ENCODE measurements at places on chromosomes 6 and 20.

DNA sequence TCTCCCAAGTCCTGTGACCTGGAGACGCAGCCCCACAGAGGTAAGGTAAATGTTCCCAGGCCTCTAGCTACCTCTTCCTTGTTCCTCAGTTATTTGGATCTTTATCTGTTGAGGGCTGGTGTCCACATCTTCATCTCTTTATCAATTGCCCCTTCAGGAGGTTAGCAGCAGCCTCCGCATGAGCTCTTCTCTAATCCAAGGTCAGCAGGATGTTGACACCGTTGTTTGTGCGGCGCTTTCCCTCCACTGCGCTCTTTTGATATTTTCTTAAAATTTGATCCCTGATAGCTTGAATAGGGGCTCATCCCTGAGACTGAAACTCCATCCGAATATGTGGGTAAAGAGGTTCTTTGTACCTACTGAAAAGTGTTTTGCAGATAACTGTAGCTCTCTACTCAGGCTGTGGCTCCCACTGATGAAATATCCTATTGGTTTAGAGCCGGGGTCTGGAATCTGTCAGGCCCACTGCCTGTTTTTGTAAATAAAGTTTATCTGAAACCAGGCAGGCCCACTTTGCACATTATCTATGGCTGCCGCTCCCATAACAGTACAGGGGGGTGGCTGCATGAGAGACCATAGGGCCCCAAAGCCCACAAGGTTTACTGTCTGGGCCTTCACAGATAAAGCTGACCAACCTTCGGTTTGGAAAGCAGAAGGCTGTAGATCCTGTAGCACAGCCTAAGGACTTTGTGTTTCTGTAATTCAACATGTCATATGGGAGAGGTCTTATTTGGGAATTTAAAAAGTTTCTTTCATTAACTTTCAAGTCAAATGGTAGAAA is 362.6 kb downstream of the QKI start:
- DNase-seq: no peak

DNA sequence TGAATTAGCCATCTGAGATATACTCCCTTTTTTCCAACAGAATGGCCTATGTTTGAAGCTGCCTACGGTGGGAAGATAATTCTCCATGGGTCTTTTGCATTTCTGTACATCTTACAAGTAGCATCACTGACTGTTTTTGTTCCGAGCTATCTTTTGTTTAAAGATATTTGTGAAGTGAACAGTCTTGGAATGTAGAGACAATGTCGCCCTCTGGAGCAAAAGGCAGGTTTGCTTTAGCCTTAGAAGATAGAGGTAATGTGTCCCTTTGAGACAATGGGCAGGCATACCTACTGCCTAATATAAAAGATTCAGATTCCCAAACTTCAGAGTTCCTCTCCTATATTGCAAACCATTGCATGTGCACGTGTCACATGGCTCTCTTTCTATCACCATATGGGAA is 347.8 kb upstream of the CNR1 start:
- no peak for DNase-seq

GRCh38 chr20:14219801-14220461 is 117.5 kb downstream of the FLRT3 start:
- DNase-seq: no peak

DNA sequence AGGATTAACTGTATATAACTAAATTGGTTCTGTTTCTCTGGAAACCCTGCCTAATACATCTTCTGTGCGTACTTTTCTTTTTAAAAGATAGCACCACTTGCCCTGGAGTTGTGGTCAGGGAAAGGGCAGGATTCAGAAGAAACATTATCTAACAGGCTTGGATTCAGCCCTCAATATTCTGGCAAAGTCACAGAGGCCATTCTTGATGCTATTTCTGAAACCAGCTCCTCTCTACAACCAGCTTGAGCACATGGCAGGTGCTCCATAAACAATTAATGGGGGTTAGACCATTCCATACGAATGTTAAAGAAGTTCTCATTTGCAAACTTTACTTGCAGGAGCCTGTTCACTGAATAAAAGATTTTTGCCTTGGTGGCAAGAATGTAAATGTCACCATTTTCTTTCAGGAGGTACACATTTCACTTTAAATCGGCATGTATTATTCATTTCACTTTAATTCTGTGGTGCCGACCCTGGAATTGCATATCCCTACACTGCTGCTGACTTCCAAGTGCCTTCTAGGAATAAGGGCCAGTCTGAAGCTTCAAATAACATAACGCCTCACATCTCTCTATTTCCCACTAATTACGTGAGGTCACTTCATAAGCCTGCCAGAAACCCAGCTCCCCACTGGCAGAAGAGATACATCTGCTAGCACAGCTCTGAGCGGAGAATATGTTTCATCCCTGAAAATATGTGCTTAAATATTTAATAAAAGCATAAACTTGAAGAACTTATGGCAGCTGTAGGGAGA is 248.7 kb downstream of the ADGRG6 start:
- no peak for DNase-seq

GRCh38 chr6:155106456-155107115 is 111.5 kb downstream of the TIAM2 start:
- no peak for DNase-seq

GRCh38 chr20:38680500-38681306 is 43.6 kb upstream of the SLC32A1 start:
- DNase-seq: no peak

GRCh38 chr6:112912416-112913101 is 565.4 kb downstream of the RFPL4B start:
- no peak for DNase-seq

DNA sequence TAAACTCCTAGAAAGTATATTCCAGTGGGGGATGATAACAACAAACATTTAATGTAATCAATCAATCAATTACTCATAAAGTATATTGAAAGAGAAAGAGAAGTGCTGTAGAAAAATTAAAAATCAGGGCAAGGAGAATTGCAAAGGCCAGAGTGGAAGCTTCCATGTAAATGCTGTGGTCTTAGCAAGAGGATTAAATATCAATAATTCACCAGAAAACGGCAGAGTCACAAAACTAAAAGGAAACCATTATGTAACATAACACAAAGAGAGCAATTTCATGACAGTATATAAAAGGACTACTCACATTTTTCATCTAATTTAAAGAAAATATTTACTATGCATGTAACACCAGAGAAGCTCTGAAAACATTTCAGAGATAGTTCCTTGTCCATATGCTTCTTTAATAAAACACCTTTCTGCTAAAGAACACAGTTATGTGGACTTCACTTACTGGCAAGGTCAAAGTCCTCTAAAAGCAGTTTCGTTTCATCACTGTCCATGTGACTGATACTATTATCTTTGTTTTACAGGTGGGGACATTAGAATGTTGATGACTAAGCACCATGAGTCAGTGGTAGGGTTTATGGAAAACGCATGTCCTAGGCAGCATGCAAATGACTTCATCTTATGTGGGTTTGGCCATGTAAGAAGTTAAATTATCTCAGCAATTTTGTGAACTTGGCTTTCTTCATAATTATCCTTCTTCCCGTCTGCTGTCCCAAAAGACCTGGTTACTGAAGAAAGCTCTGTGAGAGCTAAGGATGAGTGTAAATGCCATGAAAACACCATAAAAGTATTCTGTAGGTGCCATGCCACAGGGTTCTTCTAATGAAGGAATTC is 185.8 kb upstream of the TENT5A start:
- DNase-seq: no peak

- no peak for DNase-seq
Observed at GRCh38 chr6:70124882-70125545, 177.9 kb downstream of the COL9A1 start.

- DNase-seq: no peak
Observed at GRCh38 chr6:124190256-124190655, 386.6 kb downstream of the NKAIN2 start.

DNA sequence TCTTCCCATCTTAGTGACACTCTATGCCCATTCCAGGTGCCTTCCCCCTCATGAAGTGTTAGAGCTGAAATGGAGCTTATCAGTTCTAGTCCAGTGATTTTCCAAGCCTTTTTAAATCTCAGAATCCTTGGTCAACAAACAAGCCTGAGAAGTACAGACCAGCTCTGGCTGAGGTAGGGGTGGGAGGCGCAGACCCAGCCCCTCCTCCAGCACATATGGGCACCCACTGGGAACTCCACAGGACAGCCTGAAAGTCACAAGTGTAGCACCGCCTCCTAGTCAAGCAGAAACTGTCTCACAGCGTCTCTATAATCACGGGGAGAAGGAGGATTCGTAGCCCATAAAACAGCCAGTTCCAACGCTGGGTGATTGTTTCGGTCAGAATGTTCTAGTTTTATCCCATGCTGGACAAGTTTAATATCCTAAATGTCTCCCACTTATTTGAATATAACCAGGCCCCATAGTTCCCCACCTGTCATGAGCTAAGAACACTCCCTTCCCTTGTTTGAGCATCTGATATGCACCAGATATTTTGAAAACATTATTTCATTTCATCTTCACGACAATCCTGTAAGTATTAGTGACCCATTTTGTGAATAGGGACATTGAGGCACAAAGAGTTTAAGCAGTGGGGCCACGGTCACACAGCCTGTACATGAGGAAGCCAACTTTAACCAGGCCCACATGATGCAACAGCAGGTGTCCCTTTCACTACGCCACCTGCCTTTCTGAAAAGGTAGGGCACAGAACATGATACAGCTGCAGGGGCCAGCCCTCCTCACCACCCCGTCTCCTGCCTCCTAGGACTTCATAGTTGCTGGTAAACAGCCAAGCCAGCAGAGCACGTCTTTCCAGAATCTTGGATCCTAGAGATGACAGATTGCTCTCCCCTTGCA is 40.1 kb downstream of the TRAF3IP2 start:
- no peak for DNase-seq

GRCh38 chr6:20377623-20378265 is 23.9 kb upstream of the E2F3 start:
- no peak for DNase-seq

- DNase-seq: no peak
Observed at GRCh38 chr6:158149641-158150040, 18.4 kb downstream of the SERAC1 start.

DNA sequence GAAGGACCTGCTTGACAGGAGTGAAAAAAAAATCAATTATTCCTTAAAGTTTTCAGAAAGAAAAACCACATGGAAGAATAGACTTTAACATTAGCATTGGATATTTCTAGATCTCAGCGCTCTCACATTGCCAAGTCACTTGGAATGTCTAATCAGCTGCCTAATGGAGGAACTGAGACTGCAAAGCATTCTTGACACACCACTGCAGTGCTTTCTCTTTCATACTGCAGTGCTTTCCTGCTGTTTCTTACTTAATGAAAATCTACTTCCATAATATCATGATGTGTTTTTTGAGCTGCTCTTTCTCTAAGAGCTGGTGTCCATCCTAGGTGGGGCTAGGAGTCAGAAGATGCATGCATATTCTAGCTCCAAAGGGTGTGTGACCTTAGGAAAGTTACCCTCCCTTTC is 20.4 kb upstream of the MCM3 start:
- DNase-seq: no peak

GRCh38 chr20:43973231-43973630 is 58.6 kb downstream of the TOX2 start:
- DNase-seq: no peak

GRCh38 chr6:151822252-151823111 is 15.0 kb downstream of the ESR1 start:
- no peak for DNase-seq

DNA sequence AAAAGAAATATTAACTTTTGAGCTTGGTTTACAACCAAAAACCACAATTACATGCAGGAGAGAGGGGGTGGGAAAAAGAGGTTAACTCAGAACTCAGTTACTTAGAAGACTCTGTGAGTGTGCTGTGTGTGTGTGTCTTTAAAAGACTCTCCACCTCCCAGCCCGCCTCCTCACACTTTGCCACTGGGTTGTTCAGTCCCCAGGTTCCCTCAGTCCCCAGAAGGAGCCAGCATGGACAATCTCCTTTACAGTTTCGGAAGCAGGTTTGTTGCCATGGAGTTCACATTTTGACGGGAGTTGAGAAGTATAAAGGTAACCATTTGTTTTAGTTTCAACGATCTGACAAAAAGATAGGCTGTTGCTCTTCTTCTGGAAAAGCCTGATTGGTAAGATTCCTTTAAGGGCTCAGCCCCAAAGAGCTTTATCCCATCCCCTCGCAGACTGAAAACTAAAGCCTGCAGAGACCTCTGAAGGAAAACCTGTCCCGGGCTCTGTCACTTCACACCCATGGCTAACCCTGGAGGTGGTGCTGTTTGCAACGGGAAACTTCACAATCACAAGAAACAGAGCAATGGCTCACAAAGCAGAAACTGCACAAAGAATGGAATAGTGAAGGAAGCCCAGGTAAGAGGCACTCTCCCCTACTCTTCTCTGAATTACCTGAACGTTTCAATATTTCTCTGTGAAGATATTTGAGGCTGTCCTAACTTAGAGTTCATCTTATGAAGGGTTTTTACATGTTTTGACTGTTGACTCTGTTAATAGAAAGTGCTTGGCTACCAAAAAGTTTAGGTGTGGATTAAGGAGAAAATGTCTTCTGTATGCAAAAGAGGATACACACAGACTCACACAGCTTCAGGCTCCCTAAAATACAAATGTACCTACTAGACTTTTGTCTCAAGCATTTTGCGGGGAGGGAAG is at the start of gene SPTLC3:
Gene SPTLC3, plus strand, starts transcription at position 212 of the 921 bp plus-strand sequence. Its CDS starts 296 bp downstream, at position 508.
- DNase-seq: no peak

GRCh38 chr6:136640132-136640915 is 90.1 kb upstream of the MAP7 start:
- DNase-seq: no peak

GRCh38 chr6:69863766-69864165 is 2.6 kb upstream of the COL19A1 start:
- no peak for DNase-seq

- DNase-seq: no peak
Observed at GRCh38 chr6:42038163-42038562, 12.2 kb upstream of the TAF8 start.

- no peak for DNase-seq
Observed at GRCh38 chr6:119073307-119074051, 5.0 kb downstream of the FAM184A start.

DNA sequence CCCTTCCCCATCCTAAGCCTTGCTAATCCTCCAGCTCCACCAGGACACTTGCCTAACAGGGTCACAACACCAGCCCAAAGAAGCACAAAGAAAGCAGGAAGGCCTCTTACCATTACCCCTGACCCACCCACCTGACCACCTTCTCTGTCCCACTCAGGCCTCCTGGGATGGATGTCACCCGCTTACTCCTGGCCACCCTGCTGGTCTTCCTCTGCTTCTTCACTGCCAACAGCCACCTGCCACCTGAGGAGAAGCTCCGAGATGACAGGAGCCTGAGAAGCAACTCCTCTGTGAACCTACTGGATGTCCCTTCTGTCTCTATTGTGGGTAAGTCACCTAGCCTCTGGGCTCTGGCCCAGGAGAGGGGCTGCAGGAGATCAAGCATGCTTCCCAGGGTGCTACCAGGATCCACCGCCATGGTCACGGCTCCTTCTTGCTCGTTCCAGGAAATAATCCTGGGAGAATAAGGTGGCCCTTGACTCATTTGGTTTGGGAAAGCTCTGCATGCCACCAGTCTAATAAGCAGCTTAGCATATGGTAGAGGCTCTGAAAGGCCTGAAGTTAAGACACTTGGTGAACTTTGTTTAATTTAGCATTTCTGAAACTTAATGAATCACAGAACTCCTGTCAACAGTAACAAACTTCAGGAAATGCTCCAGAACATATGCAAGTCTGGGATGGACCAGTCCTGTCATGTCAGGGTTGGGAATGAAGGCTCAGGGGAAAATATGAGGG is 19.2 kb downstream of the ASIP start:
- DNase-seq: no peak

GRCh38 chr6:44074439-44074812 is 52.8 kb downstream of the MRPL14 start:
- peak; percentile 68 for DNase-seq

- no peak for DNase-seq
Observed at GRCh38 chr20:41952166-41952565, 334.0 kb upstream of the CHD6 start.

All from activated CD8-positive, alpha-beta memory T cell treated with anti-CD3 and anti-CD28 coated beads for 48 hours (primary cell).